DND-41 (cell line): ENCODE measurements at places on chromosomes 6 and 20.

DNA sequence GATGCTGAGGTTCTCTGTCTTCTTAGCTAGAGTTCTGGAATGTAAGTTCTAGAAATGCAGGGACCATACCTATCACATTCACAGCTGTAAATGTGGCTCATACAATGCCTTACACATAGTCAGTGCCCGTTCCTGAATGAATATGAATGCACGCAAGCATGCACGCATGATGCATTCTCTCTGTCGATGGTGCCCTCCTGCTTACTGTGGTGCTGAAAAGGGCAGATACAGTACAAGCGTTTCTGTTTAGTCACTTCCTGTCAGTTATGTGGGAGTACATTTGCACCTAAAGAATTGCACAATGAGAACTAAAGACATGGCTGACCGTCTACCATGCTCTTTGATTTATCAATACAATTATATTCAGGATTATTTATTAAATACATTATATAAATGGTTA is 152.2 kb upstream of the SOX4 start:
- peak; percentile 40 for DNase-seq

DNA sequence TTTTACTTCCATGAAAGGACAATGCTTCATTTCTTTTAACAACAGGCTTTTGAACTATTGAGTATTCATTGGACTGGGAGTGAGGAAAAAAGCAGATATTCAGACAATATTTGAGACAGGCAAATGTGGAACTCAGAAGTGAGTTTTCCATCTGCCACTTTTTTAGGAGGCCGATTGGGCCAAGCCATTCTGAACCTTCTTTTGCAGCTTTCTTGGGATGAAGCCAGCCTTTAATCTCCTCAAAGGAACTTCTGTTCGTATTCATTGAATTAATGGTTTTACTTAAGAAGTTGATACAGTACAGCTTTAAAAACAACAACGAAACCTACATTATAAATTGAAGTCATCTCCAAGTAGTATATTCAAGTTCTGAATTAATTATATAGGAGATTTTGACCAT is 187.1 kb upstream of the RNF217 start:
- DNase-seq, result no peak

DNA sequence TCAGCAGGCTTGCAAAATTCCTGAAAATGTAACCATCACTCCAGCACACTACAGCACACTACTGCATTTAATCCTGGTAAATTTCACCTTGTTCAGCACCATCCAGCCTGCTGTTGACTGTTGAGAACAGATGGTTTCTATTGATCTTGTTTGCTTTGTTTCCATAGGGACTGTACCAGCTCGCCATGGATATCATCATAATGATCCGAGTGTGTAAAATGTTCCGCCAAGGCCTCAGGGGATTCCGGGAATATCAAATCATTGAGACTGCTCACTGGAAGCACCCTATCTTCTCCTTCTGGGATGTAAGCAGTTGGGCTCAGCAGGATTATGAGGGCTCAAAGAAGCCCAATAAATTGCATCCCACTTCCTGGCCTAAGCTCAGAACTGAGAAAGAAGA is 4.1 kb downstream of the CNBD2 start:
- no peak for DNase-seq

DNA sequence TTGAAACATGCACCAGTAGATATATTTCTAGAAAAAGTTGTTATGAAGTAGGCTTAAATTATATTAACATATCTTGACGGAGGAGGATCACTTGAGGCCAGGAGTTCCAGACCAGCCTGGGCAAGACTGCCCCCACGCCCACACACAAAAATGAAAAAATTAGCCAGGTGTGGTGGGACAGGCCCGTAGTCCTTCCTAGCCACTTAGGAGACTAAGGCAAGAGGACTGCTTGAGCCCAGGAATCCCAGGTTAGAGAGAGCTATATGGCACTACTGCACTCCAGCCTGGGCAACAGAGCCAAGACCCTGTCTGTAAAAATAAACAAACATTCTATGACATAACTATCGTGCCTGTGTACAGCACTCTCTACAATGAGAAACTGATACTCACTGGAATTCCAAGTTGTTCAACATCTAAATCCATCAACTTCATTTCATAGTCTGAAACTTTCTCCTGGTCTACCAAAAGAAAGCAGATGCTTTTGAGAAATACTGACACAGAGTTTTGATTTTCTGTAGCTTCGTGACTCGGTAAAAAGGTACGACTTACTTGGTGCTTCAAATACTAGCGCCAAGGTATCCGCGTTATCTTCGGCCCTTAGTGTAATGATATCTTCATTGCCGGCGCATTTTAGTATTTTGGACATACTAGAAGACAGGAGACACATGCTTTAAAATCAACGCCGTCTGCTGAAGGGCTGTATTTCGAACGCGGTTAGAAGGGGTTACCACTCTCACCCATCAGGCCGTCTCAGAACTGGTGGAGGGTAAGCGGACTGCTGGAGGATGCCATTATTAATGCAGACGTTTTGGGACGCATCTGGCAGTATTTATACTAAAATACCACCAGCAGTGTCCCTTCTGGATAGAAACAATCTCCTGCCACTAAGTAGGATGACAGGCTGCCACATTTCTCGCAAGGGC is 1.3 kb downstream of the PCNA start:
- DNase-seq, result no peak

DNA sequence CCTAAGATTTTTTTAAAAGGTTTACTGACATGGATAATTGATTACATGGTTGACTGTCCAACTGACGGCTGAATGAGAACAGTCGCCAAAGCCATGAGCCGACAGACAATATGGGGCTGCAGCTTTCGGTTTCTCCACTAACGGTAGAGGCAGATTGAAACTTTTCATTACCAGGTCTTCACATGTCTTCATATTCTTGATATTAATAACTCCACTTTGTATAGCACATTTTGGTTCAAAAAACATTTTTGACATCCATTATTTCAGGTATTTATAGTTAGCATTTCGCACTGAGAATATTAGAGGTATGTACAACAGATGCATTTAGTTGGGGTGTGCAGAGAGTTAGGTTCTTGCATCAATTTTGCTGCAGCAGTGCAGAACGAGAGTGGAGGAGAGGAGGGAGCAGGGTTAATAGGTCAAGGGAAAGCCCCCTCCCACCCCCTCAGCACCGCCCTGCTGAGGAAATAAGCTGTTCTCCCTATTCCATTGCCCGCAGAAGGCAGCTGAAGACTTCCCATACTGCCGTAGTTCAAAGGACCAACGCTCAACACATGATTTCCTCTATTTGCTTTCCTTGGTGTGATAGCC is 73.6 kb upstream of the ADTRP start:
- no peak for DNase-seq

DNA sequence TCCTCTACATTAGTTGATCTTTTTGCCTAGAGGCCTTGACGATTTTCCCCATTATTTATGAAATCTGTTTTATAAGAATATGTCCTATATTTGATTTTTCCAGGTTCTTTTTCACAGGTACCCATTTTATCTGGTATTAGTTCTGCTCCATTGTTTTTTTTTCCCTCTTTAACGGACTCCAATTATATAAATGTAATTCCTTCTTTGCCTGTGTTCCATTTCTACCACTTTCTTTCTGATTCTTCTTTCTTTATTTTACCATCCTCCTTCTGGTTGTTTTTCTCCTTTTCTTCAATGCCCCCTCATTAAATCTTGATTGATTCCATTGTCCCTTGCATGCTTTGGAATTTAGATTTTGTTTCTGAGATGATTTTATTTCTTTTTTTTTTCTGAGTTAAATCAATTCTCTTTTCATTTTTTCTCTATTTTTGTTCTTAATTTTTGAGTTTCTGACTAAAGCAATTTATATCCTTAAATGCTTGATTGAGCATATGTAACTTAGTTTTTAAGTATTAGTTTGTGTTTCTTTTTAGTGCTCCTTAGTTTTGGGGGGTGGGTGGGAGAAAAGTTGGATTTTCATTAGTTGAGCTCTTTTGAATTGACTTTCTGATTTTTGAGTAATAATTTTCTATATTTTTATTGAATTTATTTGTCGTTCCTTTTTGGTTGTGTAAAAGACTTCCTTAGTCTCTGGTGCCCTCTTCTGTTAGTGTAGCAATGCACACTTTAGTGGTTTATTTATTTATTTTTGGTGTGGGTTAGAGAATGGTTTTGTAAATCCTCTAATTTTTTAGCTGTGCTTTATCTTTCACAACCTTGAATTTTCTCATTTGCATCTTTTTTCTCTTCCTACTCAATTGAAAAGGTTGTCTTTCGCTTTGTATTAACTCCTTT is 140.8 kb downstream of the FARS2 start:
- no peak for DNase-seq

GRCh38 chr6:159163901-159164370 is 5.3 kb upstream of the FNDC1 start:
- no peak for DNase-seq

DNA sequence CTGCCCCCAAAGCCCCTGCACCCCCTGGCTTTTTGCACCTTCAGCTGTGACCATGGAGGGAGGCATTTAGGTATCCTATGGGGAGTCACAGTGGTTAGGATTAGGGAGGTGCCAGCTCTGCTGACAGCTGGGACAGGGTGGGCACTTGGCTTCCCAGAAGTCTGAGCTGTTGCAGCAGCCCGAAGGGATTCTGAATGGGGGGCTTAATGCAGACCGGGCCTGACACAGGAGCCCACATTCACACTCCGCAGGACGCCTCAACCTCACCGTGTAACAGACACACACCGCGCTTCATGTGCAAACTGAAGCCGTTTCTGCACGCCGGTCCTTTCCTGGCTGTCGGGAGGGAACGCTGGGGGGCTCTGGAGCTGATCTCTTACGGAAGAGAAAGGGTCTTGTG is 1.9 kb downstream of the EBF4 start:
- no peak for DNase-seq

- no peak for DNase-seq
Measured at GRCh38 chr6:51936531-51937290, 150.7 kb downstream of the PKHD1 start.

GRCh38 chr6:12927746-12928145 is 211.2 kb downstream of the PHACTR1 start:
- no peak for DNase-seq

- DNase-seq, result no peak
Measured at GRCh38 chr6:125534430-125535263, 214.8 kb upstream of the HEY2 start.

GRCh38 chr20:995170-995569 is 6.9 kb downstream of the RSPO4 start:
- no peak for DNase-seq

DNA sequence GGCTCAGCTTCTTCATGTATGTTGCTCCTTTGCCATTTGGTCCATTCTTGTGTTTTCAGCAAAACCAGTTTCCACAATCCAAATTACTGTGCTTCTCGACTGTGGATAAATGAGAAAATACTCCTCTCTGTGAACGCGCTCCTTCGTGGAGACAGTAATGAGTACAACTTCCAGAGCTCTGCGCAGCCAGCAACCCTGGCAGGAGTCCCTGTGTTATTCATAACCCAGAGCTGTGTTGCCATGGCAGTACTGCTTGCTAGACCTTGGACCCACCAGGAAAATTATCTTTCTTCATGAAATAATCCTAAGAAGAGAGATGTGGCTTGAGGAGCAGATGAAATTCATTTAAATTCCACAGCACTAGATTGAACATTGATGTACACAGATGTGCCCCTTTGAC is 73.7 kb downstream of the SLC22A3 start:
- no peak for DNase-seq

DNA sequence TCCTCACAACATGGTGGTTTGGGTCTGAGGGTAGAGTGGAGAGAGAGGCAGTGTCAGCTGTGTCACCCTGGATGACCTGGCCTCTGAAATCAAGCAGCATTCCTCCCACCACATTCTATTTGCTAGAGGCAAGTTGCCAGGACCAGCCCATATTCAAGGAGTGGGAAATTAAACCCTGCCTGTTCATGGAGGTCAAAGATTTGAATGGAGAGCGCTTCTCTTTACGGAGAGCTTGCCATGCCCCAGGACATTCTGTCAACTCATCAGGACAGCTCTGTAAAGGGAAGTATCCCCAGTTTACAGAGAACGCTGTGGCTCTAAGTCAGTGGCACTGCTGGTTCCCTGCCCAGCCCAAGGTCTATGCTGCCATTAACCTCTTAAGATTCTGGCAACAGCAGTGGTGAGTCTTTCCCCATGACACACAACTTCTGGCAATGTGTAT is 90.0 kb upstream of the INSM1 start:
- no peak for DNase-seq

GRCh38 chr6:118535176-118535844 is 12.8 kb upstream of the PLN start:
- no peak for DNase-seq

- no peak for DNase-seq
Measured at GRCh38 chr6:52504782-52505136, 72.1 kb downstream of the TRAM2 start.

DNA sequence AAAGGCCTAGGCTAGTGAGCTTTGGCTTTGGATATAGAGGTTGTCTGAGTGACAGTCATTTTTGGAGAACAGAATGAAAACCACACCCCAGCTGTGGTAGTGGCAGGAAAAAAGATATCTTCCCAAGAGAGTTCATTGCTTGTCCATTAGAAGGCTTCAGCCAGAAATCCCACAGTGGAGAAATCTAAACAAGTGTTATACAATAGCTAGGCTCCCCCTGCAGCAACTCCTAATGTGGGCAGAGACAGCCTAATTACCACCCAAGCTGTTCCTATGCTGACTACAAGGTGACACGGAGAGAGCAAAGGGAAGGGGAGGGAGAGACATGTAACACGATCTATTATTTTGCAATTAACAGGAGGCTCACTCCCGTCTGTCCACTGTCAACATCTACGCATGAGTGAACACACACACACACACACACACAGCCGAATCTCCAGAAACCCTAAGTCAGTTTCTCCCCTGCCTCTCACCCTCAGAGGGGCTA is 147.5 kb upstream of the TCF21 start:
- no peak for DNase-seq

GRCh38 chr6:118708744-118709143 is 57.4 kb upstream of the CEP85L start:
- DNase-seq, result no peak

GRCh38 chr20:20341371-20341770 is 26.5 kb upstream of the INSM1 start:
- no peak for DNase-seq

DNA sequence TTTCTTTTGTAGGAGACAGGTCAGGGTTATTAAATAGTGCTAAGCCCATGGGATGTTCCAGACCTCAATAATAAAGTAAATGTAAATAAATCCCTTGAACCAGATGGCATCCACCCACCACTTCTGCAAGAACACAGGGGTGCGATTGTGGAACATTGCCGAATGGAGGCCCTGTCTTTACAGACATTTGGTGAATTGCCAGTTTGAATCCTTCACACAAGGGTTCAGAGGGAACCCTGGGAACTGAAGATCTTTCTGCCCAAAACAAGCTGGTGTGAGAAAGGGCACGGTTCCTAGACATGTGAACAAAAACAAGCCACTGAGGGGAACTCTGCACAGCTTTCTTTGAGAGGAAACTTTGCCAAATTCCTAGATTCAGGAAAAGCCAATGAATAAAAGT is 30.2 kb upstream of the RNF8 start:
- DNase-seq, result no peak

DNA sequence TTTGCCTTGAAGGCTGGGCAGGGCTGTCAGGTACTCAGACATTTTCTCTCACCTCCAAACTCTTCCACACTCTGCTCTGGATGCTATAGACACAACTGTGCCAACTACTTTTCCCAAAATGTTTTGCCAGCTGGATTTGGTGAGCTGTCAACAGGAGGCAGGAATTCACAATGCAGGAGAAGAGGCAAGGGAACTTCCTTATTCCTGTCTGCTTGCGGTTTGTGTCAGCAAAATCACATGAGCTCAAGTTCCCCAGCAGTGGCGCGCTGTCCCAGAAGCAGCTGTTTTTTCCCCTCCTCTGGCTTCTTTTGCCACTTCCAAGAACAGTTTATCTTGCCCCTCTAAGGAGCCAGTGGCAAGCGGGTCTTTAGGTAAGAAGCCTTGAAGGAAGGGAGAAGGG is 608.2 kb downstream of the PRKN start:
- no peak for DNase-seq

- DNase-seq, result no peak
Measured at GRCh38 chr6:129597023-129597713, 112.8 kb downstream of the ARHGAP18 start.
